ENCODE measurements at places on chromosomes 5 and 9. TPM values are rescaled to one million over a fixed set of nuclear protein-coding genes. Genes with fewer than 3 reads are reported as not detected.

GRXCR2 gene
- not detected for total RNA-seq

CD72 gene
- 0.19 TPM for total RNA-seq

LECT2 gene
- not detected for total RNA-seq

DPYSL3 gene
- 112 TPM for total RNA-seq

MGAT4B gene
- 106 TPM for total RNA-seq

IL13 gene
- not detected for total RNA-seq

SLC6A7 gene
- total RNA-seq: under 0.01 TPM

PCDHGA4 gene
- 8.2 TPM for total RNA-seq

NKD2 gene
- total RNA-seq: 1.2 TPM

PFN3 gene
- not detected for total RNA-seq

ADRB2 gene
- 1.5 TPM for total RNA-seq

FOXD4 gene
- 0.19 TPM for total RNA-seq

EDIL3 gene
- 246 TPM for total RNA-seq

PCDHGA9 gene
- 2.1 TPM for total RNA-seq

SPATA31D4 gene
- total RNA-seq: not detected

DRD1 gene
- total RNA-seq: not detected

DDX4 gene
- total RNA-seq: 0.28 TPM

RNF180 gene
- 4.0 TPM for total RNA-seq

SLC1A1 gene
- total RNA-seq: 117 TPM

PCDHA9 gene
- total RNA-seq: under 0.01 TPM

PCDHGC4 gene
- total RNA-seq: 0.77 TPM

AMBP gene
- not detected for total RNA-seq

PKD2L2 gene
- total RNA-seq: 0.38 TPM

CER1 gene
- not detected for total RNA-seq

ADAMTS16 gene
- not detected for total RNA-seq

TNFSF8 gene
- not detected for total RNA-seq

ISCA1 gene
- 27.6 TPM for total RNA-seq

SLC46A2 gene
- total RNA-seq: not detected

TMEM215 gene
- not detected for total RNA-seq

GADD45G gene
- total RNA-seq: 0.38 TPM

PCDHB10 gene
- total RNA-seq: 1.7 TPM

NOTCH1 gene
- 24.5 TPM for total RNA-seq

OMD gene
- total RNA-seq: not detected

SPATA31A3 gene
- total RNA-seq: not detected

PCDHB13 gene
- 1.1 TPM for total RNA-seq

FOXD4L4 gene
- total RNA-seq: under 0.01 TPM

VLDLR gene
- total RNA-seq: 7.5 TPM

PPP1R26 gene
- 11.0 TPM for total RNA-seq

ZNF483 gene
- total RNA-seq: 1.2 TPM

FBXO4 gene
- total RNA-seq: 10.2 TPM

ANKRD18B gene
- 2.8 TPM for total RNA-seq

KIF4B gene
- total RNA-seq: not detected

NAIP gene
- 0.96 TPM for total RNA-seq

DAB2 gene
- 34.1 TPM for total RNA-seq

LHX6 gene
- total RNA-seq: under 0.01 TPM

SLIT3 gene
- 3.1 TPM for total RNA-seq

AKNA gene
- total RNA-seq: 2.1 TPM

SH3RF2 gene
- 1.5 TPM for total RNA-seq

CDC20B gene
- 0.56 TPM for total RNA-seq

PCDHGA8 gene
- total RNA-seq: 1.3 TPM

DOCK8 gene
- total RNA-seq: 0.19 TPM

TRIM36 gene
- total RNA-seq: 0.56 TPM

JAKMIP2 gene
- under 0.01 TPM for total RNA-seq

DNAJA1 gene
- 95.8 TPM for total RNA-seq

GFI1B gene
- not detected for total RNA-seq

PRDM9 gene
- not detected for total RNA-seq

LCN15 gene
- not detected for total RNA-seq

FAM163B gene
- under 0.01 TPM for total RNA-seq

All from regular cardiac myocyte (primary cell).